ENCODE measurements at places on chromosomes 16 and 17.

DNA sequence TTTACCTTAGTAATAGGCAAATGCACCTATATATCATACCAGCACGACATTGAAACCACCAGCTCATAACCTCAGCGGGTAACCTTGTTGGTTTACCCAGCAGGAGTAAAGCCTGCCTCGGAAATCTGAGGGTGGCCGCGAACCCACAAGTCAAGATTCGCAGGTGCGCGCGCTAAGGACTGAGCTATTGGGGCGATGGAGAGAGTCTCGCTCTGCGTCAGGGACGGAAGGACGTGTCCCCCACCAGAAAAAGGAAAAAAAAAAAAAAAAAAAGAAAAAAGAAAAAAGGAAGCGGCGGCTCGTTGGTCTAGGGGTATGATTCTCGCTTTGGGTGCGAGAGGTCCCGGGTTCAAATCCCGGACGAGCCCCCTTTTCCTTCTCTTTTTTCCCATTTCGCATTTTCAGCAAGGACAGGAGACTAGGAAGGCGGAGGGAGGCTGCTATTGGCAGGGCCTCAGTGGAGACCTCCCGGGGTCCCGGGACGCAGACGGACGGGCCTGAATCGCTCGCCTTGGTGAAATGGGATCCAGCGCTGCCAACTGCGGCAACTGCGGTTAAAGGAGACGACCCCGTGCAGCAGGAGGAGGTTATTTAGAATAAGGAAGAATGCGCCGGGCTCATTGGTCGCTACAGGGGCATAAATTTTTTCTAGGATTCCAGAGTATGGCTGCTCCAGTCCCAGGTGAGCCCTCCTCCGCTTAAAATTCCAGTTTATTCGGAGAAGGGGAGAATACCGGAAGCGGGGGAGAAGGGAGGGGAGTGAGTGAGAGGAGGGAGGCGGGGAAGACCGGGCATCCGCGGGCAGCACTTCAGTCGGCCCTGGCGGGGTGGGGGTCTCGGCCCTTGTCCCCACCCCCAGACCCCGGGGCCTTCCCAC, at the start of gene OR1F1:
Gene OR1F1, plus strand, starts transcription at position 407 of the 877 bp plus-strand sequence.
- no peak for DNase-seq

DNA sequence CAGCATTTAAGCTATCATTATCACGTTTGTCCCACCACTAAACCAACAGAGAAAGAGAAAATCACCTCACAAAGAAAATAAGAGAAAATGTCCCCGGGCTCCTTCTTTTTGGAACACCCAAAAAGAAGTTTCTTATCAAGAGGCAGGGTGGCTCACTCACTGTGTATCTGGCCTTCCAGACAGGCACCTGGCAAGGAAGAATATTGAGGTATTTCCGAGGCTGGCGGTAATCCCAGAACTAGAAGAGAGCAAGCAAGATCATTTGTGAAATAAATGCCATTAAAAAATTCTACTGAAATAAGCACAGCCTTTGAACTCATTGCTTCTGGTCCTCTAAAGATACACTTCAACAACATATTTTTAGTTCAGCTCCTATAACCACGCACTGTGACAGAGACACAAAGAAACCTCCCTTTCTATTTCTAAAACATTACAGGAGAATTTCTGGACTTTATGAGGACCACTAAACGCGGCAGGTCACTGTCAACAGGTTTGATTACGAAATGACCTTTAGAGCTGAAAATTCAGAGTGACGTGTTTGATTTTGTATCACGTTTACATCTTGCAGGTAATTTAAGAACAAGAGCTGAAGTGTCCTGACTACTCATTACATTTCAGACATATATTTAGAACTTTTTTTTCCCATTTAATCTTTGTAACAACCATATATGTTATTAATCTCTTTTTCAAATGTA, 61.0 kb downstream of the WDR59 start:
- DNase-seq: no peak

DNA sequence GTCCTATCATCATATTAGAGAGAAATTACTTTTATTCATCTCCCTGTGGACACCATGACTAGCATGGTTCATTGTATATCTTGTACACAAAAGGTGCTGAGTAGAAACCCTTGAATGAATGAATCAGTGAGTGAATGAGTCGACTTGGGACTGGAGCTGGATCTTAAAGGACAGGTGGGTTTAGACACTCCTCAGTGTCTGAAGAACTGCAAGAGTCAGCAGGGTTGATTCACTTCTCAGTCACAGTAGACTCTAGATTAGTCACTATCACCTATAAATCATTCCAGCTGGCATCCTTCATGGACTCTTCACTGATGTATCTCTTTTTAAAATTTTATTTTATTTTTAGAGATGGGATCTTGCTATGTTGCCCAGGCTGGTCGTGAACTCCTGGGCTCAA, 30.1 kb upstream of the PMFBP1 start:
- DNase-seq: no peak

GRCh38 chr16:20612551-20613480, 36.6 kb upstream of the ACSM2B start:
- DNase-seq: no peak

GRCh38 chr17:5078106-5079028, at the start of gene ZFP3:
Gene ZFP3, plus strand, starts transcription at chr17:5078467. Its CDS starts 13,038 bp downstream, at chr17:5091505.
- peak; percentile 76 for DNase-seq

- DNase-seq: no peak
Observed at GRCh38 chr17:7016418-7016817, 4.0 kb downstream of the RNASEK start.

GRCh38 chr16:85882181-85882810, 16.7 kb upstream of the IRF8 start:
- no peak for DNase-seq
